Activated CD4-positive, alpha-beta T cell treated with anti-CD3 and anti-CD28 coated beads, Interleukin-2, amount 50 U/mL, for 24 hours (primary cell): ENCODE measurements at places on chromosomes 12 and 14.

GRCh38 chr14:72892879-72893635 is 844 bp downstream of the DPF3 start:
- no peak for DNase-seq

- DNase-seq: no peak
Observed at GRCh38 chr12:22978962-22979361, 354.0 kb downstream of the ETNK1 start.

DNA sequence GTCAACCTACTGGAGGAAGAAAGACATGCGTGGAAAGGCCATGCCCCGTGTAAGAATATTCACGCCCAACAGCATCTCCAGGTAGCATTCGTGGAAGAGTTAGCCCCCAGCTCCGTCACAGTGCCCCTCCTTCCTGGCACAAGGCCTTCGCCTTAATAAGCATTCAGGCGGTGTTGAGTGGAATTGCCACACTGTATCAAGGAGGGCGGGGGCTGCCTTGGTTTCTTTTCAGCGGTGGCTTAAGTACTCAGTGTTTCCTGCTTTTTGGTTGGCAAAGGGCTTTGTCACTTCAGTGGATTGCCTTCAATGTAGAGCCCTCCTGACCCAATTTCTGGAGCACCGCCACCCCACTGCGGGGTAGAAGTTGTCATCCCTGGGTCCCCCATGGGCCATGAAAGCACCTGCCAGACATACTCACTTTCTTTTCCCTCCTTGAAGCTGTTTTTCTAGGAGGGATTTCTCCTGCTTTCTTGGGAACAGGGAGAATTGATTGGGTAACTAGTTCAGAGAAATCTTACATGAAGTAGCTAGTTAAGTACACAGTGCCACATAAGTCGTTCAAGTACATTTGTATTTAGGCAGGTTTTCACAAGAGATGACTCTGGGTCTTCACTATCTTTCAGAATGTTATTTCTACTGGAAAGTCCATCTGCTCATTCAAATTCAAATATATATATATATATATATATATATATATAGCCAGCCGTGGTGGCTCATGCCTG is 65.5 kb upstream of the STON2 start:
- DNase-seq: no peak

DNA sequence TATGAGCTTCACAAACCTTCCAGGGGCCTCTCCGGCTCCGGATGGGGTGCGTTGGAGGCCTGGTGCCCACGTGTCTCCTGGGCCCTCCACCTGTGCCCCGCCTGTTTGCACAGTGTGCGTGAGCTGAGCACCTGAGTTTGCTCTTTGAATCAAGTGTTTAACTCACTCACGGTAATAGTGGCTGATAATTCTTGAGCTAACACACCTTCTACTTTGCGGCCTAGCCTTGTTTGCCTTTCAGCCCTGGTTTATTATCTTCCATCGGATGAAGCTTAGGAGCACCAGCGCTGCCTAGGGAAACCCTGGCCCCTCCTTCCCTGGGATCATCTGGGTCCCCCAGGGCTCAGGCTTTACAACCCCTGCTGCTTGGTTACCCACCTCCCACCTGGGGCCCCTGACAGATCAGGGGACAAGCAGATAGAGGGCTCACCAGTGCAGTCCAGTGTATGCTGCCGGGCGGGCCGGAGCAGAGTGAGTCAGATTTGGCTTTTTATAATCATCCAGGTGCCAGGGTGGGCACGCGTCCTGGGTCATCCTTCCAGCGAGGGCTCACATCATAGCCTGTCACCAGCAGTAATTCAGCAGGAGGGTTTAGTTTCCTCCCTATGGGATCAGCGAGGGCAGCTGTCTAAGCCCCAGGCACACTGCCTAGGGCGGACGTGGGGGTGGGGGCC is 62.8 kb upstream of the RFLNA start:
- no peak for DNase-seq

- no peak for DNase-seq
Observed at GRCh38 chr12:123634142-123634561, 523 bp downstream of the GTF2H3 start.

DNA sequence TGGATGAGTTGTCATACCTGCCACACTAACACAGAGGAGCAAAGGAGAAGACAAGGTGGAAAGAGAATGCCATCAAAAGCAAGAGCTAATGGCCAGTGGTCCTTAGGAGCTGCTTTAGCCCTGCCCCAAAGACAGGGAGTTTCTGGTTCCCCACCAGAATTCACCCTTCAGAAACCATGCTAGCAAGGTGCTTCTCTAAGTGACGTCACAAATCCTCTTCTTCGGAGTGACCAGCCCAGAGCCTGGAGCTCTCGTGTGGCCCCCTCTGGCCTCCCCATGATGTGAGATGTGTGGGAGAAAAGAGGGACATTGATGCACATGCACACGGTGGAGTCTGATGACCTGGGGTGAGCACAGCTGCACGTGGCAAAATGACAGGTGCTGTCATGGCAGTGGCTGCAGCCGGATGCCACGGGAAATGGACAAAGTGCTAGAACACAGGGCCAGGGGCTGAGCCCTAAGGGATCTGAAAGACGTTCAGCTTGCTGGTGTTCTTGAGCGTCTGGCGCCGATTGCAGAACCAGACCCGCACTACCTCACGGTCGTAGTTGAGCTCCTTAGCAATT is 16.9 kb upstream of the TFCP2 start:
- DNase-seq: no peak

- no peak for DNase-seq
Observed at GRCh38 chr12:49543914-49544815, 5.3 kb downstream of the KCNH3 start.

DNA sequence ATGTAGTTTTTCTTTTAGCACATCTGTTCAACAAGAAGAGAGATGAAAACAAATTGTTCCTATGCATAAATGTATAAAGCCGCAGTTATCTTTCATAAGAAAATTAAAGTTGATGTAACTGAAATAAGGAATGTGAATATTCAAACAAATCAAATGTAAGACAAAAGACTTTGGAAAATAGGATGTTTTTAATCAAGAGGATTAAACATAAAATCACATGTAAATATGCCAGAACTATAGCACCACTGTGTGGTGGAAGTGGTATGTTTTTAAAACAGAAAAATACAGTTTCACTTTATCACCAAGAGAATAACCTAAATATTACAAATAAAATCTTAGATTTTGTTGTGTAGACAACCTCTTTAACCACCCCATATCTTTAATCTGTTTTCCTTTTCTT is 40.4 kb downstream of the CAPS2 start:
- no peak for DNase-seq

- no peak for DNase-seq
Observed at GRCh38 chr12:114215746-114216145, 190.2 kb downstream of the TBX5 start.

DNA sequence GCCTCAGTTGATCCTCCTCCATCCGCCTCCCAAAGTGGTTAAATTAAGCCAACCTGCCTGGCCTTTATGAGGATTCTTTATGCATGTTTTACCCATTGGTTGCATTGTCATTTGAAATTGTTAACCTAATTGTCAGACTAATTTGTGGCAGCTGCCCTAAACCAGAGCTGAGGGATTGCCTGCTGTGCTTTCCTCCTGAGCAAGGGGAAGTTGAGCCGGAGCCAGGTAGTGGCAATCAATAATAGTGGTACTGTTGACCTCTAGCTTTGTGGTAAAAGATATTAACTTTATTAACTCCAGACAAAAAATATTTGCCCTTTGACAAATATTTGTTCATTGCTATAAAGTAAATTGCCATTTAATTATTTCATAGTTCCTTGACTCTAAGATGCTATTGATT is 5.6 kb upstream of the HEBP1 start:
- no peak for DNase-seq

DNA sequence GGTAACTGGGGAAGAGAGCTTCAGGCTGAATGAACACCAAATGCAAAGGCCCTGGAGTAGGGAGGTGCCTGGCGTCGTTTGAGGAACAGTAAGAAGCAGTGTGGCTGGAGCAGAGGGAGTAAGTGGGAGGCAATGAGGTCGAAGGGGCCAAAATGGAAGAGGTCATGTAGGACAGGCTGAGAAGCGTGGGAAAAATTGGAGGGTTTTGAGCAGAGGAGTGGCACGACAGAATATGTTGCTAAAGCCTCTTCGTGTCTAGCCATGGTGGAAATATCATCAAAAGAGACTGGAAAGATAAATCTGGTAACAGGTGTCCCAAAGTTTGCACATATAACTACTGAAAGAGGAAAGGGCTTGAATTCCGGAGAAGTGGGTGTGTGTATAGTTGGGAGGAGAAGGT is 1.9 kb downstream of the TRIM9 start:
- no peak for DNase-seq

GRCh38 chr12:85821759-85822158 is 14.4 kb downstream of the RASSF9 start:
- DNase-seq: no peak

- DNase-seq: no peak
Observed at GRCh38 chr12:26054383-26054782, 70.5 kb downstream of the BHLHE41 start.

GRCh38 chr14:94021001-94021400 is 5.1 kb upstream of the OTUB2 start:
- no peak for DNase-seq

DNA sequence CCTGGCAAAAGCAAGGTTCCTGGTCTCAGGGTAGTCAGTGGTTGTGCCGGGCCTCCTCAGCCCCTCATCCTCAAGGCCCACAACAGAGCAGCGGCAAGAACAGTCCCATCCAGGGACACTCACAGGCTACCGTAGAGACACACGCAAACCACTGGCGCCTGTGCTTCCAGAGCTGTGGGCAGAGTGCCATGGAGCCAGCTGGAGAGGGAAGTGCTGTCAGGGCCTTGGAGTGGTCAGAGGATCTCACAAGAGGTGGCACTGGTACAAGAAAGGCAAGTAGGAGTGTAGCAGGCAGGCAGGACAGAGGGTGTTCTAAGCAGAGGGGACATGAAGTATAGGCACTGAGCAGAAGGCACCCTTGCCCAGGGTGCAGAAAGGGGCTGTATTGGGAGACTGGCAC is 34.6 kb downstream of the ANKRD9 start:
- no peak for DNase-seq

DNA sequence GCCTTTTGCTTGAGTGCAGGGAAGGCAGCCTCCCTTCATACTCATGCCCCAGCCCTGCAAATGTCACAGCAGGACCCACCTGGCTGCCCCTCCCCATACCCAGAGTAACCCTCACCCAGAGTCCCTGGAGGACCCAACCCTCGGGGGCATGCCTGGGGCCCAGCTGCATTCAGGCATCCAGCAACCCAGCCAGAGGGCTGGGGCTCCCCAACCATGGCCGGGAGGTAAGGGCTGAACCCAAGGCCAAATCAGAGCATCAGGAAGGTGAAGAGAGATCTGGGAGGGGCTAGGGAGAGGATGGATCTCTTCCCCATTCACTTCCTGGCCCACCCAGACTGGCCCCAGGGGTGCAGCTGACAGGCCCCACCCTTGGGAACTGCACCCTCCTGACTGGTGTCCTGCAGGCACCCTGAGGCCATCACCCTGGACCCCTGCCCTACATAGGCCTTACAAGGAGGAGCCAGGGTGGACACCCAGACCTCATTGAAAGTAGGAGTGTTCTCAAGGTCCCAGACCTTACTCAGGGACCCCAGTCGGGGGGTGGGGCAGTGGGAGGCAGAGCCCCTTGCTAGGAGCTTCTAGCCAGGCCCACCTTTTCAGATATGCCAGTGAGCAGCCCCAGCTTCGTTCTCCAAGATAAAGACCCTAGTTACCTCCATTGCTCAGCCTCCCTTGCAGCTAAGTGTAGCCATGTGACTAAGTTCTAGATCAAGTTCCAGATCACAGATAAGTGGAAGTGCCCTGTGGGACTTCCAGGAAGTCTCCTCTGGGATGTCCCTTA is 849 bp upstream of the PLD4 start:
- no peak for DNase-seq
